ENCODE measurements at places on chromosomes 5 and 9. TPM values are rescaled to one million over a fixed set of nuclear protein-coding genes. Genes with fewer than 3 reads are reported as not detected.

MPDZ gene
- total RNA-seq = 37.8 TPM

DNA sequence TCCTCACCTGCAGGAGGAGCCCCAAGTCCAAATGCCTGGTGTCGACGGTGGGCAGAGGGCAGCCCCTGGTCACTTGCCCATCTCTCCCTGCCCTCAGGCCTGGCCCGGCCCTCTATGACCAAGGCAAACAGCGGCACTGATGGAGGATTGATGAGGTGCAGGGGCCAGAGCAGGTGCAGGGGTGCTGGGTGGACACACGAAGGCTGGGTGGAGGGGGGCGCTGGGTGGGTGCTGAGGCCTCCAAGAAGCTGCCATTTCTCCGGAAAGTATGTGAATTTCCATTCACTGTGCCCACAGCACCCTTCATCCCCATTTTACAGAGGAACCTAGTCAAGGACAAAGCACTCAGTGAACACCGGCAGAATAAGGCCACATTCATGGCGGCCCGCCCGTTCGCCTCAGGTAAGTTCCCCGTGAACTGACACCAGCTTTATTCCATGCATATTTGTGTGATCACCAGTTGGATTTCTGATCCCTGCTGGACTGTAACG lies 143.8 kb upstream of the PPP1R26 start:
- peak; percentile 50 for DNase-seq

- DNase-seq = no peak
Measured at GRCh38 chr5:142686210-142686734, 382 bp upstream of the FGF1 start.

GRCh38 chr9:98533866-98534265 lies 174.9 kb downstream of the GABBR2 start:
- no peak for DNase-seq

SH3GL2 gene
- 3.2 TPM for total RNA-seq

RNF208 gene
- 6.7 TPM for total RNA-seq

GRCh38 chr9:14437354-14438231 lies 123.7 kb upstream of the NFIB start:
- DNase-seq = no peak

GAS1 gene
- total RNA-seq = 16.8 TPM
